Caco-2 (cell line): ENCODE measurements at places on chromosomes 1 and 21.

- no peak overlapping the region for H3K27ac ChIP-seq
- no peaks in the 10 kb centered on the region for H3K36me3 ChIP-seq
- H3K4me1 ChIP-seq: peaks cover 4% of the 10 kb centered on the region; the same call in 1 of the 2 replicates
- H3K4me3 ChIP-seq: no peak overlapping the region
- DNase-seq: peak; percentile 57
- H3K27me3 ChIP-seq: no peaks in the 10 kb centered on the region
Measured at GRCh38 chr1:205354259-205355074, 2.3 kb downstream of the KLHDC8A start.

DNA sequence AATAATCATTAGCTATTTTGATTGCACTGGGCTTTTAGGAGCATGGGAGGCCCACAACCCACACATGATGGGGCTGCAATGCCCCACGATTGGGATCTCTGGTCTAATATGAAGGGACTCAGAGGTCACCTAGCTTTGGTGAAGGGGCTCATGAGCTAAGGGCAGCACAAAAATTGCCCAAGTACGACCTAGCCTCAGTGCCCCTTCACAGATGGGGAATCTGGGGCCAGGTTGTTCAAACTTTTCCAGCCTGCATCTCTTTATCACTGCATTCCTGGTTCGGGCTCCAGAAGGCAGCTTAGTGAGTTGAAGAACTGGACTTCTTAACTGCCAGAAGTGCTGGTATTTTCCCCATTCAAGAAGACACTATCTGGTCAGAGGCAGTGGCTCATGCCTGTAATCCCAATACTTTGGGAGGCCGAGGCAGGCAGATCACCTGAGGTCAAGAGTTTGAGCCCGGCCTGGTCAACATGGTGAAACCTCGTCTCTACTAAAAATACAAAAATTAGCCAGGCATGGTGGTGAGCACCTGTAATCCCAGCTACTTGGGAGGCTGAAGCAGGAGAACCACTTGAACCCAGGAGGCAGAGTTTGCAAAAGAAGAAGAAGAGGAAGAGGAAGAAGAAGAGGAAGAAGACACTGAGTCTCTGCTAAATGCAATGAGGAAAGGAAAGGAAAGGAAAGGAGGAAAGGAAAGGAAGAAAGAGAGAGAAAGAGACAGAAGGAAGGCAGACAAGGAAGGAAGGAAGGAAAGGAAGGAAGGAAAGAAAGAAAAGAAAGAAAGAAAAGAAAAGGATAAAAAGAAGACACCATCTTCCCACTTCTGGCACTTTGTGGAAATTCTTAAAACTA is 258.5 kb upstream of the IRF2BP2 start:
- H3K27me3 ChIP-seq: no peaks in the 10 kb centered on the region
- H3K36me3 ChIP-seq: no peaks in the 10 kb centered on the region
- no peak overlapping the region for H3K4me3 ChIP-seq
- no peak overlapping the region for H3K27ac ChIP-seq

DNA sequence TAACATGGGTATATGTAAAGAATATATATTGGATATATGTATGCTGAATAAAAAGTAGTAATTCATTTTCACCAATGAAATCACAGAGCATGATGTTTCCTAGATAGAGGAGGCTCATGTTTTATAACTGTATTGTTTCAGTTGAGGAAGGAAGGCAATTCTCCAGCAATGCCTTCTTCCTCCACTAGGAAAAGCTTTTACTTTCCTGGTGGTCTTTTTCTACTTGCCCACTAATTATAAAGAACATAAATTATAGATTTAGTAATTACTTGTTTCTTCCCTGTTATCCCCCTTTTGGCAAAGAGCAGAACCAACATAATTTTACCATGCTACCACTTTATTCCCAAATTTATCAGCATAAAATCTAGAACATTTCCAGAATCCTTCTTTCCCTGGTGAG is 159.0 kb downstream of the PLA2G4A start:
- H3K4me3 ChIP-seq: no peak overlapping the region
- no peaks in the 10 kb centered on the region for H3K36me3 ChIP-seq
- peaks cover 6% of the 10 kb centered on the region; the same call in 1 of the 2 replicates for H3K4me1 ChIP-seq
- no peak for DNase-seq

DNA sequence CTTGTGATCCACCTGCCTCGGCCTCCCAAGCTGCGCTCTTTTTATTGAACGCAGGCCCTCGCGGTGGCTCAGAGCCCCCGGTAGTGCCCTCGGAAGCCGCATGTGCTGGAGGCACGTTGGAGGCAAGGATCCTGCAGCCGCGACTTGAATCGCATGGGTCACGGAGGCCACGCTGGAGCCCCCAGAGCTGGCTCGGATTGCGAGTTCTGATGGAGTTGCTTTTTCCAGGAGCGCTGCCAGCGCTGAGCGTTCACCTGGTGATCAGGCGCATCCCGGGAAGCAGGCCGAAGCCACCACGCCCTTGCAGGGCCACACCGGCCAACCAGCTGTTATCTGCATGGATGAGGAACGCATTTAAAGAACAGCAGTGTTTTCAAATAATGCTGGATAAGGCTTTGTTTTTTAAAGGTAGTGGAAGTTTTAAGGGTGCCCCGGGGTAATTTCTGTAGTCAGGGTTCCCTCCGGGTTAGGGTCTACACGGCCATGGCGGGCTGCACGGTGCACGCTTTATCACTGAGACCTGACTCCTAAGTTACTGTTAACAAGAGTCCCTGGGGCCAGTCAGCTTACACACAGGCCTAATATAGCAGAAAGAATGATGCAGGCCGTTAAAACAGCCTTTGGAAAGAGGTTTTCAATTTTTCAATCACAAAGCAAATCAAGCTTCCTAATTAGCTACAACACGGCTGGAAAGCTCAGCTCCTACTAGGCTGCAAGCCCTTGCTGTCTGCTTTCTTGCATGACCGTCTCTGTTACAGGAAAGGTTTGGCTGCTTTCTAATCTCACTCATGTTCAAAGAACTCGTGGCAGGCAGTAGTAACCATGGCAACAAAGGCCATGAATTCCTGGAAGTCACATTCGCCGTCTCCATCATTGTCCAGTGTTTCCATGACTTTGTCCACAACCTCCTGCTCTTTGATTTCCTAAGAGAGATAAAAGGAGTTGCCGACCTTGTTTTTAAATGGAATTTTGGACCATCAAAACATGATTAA is 6.0 kb downstream of the S100B start:
- H3K4me3 ChIP-seq: no peak overlapping the region
- no peaks in the 10 kb centered on the region for H3K36me3 ChIP-seq
- no peak overlapping the region for H3K27ac ChIP-seq
- no peaks in the 10 kb centered on the region; the same call in 1 of the 2 replicates for H3K4me1 ChIP-seq

GRCh38 chr1:220810963-220811362 is 24.2 kb downstream of the MTARC1 start:
- no peaks in the 10 kb centered on the region for H3K4me1 ChIP-seq
- H3K4me3 ChIP-seq: no peak overlapping the region
- H3K27ac ChIP-seq: no peak overlapping the region
- H3K27me3 ChIP-seq: no peaks in the 10 kb centered on the region
- H3K36me3 ChIP-seq: peaks cover 7% of the 10 kb centered on the region
- no peak for DNase-seq

DNA sequence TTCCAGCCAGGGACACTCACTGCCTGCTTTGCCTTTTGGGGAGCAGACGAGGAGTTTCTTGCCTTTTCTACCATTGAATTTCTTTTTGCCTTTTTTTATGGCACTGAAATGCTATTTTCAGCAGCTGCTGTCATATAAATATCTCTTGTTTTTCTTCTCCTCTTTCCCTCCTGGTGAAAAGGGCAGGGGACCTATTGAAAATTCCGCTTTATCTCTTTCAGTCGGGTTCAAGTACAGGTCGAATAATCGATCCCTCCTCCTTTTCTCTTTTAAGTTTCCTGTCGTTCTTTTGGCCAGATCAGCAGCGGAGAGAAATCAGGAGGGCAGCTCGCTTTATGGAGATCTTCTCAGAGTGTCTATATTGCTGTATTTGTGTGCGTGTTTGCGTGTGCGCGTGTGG is 67.4 kb upstream of the CASZ1 start:
- H3K4me3 ChIP-seq: no peak overlapping the region
- no peaks in the 10 kb centered on the region for H3K36me3 ChIP-seq
- peaks cover 13% of the 10 kb centered on the region for H3K4me1 ChIP-seq
- H3K27me3 ChIP-seq: no peaks in the 10 kb centered on the region
- DNase-seq: no peak

GRCh38 chr21:38861989-38862683 is 56.4 kb downstream of the ETS2 start:
- no peaks in the 10 kb centered on the region for H3K36me3 ChIP-seq
- H3K4me3 ChIP-seq: no peak overlapping the region
- no peaks in the 10 kb centered on the region for H3K4me1 ChIP-seq
- no peak overlapping the region for H3K27ac ChIP-seq

GRCh38 chr1:1359664-1360468 is 1.5 kb upstream of the MXRA8 start:
- peaks cover 21% of the 10 kb centered on the region for H3K4me1 ChIP-seq
- H3K27me3 ChIP-seq: no peaks in the 10 kb centered on the region

GRCh38 chr1:162161916-162162550 is 92.5 kb downstream of the NOS1AP start:
- DNase-seq: no peak
- H3K36me3 ChIP-seq: no peaks in the 10 kb centered on the region
- no peak overlapping the region for H3K27ac ChIP-seq

- peak; percentile 32 for DNase-seq
- H3K36me3 ChIP-seq: no peaks in the 10 kb centered on the region
- H3K4me3 ChIP-seq: no peak overlapping the region
- no peaks in the 10 kb centered on the region for H3K27me3 ChIP-seq
- H3K4me1 ChIP-seq: no peaks in the 10 kb centered on the region
Measured at GRCh38 chr1:192732787-192733186, 76.1 kb upstream of the RGS2 start.

DNA sequence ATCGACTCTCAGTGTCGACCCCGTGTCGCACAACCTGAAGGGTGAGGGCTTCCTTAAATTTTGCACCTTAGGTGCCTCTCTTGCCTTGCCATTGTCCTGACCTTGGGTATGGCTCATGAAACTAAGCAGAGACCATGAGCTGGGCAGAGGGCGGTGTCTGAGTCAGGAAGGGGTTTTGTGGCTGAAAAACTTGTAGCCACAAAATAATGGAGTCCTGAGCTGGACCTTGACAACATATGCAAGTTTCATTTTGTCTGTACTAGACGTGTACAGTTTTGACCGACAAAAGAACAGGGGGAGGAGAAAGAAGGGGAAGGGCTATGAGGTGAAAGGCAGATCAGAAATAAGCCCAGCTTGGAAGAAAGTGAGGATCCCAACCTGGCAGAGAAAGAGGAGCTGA is 8.3 kb upstream of the RUNX1 start:
- no peak overlapping the region for H3K4me3 ChIP-seq
- DNase-seq: no peak
- no peaks in the 10 kb centered on the region for H3K36me3 ChIP-seq
- no peaks in the 10 kb centered on the region for H3K4me1 ChIP-seq

- no peaks in the 10 kb centered on the region for H3K27me3 ChIP-seq
- peaks cover 27% of the 10 kb centered on the region for H3K4me1 ChIP-seq
- H3K27ac ChIP-seq: no peak overlapping the region
- H3K36me3 ChIP-seq: peaks cover 4% of the 10 kb centered on the region
- peak overlapping the region; percentile 51 for H3K4me3 ChIP-seq
Measured at GRCh38 chr1:154972517-154973343, 1.8 kb upstream of the CKS1B start.

GRCh38 chr1:110787328-110788071 is 85.4 kb upstream of the CD53 start:
- H3K27ac ChIP-seq: no peak overlapping the region
- H3K4me1 ChIP-seq: no peaks in the 10 kb centered on the region
- H3K27me3 ChIP-seq: no peaks in the 10 kb centered on the region
- H3K4me3 ChIP-seq: no peak overlapping the region
- no peak for DNase-seq

DNA sequence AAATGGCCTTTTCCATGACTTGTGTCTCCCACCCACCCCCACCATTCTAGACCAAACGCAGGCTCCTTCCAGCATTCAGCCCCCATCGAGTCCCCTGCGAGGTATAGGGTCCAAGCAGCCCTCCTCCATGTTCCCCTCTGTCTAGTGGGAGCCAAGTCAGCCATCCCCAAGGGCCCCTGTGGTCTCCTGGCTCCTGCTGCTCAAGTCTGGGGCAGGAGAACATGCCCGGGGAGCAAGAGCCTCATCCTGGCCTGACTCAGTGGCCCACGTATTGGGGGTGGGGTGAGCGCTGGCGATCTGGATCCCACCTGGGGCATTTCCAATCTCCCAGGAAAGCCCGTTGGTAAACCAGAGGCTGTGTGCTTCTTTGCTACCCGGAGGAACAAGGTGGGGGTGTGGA is 4.1 kb upstream of the PRDM16 start:
- no peak overlapping the region for H3K27ac ChIP-seq
- no peaks in the 10 kb centered on the region for H3K36me3 ChIP-seq
- H3K27me3 ChIP-seq: no peaks in the 10 kb centered on the region
- DNase-seq: no peak
- no peak overlapping the region for H3K4me3 ChIP-seq
- no peaks in the 10 kb centered on the region for H3K4me1 ChIP-seq

GRCh38 chr1:65104854-65105534 is 43.0 kb upstream of the AK4 start:
- no peak overlapping the region for H3K4me3 ChIP-seq
- H3K36me3 ChIP-seq: no peaks in the 10 kb centered on the region

DNA sequence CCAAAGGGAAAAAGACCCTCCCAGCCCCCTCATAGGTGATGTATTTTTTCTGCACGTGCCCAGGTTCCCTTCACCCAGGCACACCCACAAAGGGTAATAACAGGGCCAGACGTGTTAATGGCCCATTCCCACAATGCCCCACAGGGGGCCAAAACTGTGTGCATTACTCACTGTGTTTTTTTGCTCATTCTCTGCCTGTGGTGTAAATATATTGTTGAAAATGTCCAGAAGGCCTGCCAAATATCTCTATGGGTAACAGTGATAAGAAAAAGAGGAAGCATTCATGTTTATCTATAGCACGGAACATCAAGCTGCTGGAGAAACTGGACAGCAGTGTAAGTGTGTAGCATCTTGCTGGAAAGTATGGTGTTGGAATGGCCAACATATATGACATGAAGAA is 21.9 kb downstream of the RHEX start:
- no peaks in the 10 kb centered on the region for H3K27me3 ChIP-seq
- no peak for DNase-seq
- no peaks in the 10 kb centered on the region for H3K4me1 ChIP-seq
- no peak overlapping the region for H3K27ac ChIP-seq
- no peaks in the 10 kb centered on the region for H3K36me3 ChIP-seq

GRCh38 chr1:230632273-230632873 is 9.9 kb upstream of the COG2 start:
- peak; percentile 65 for DNase-seq
- H3K27ac ChIP-seq: no peak overlapping the region
- H3K4me1 ChIP-seq: no peaks in the 10 kb centered on the region
- no peaks in the 10 kb centered on the region for H3K36me3 ChIP-seq
- H3K4me3 ChIP-seq: no peak overlapping the region

- no peak overlapping the region for H3K4me3 ChIP-seq
- no peak overlapping the region for H3K27ac ChIP-seq
- no peak for DNase-seq
- no peaks in the 10 kb centered on the region for H3K4me1 ChIP-seq
- no peaks in the 10 kb centered on the region for H3K36me3 ChIP-seq
Measured at GRCh38 chr1:68384321-68384813, 65.4 kb downstream of the RPE65 start.

GRCh38 chr1:10494754-10495474 is 20.2 kb downstream of the PEX14 start:
- H3K4me3 ChIP-seq: no peak overlapping the region
- DNase-seq: peak; percentile 64
- H3K27me3 ChIP-seq: no peaks in the 10 kb centered on the region
- peaks cover 10% of the 10 kb centered on the region for H3K4me1 ChIP-seq
